Fibroblast of skin of left biceps (primary cell): ENCODE measurements at places on chromosomes 7 and 10.

DNA sequence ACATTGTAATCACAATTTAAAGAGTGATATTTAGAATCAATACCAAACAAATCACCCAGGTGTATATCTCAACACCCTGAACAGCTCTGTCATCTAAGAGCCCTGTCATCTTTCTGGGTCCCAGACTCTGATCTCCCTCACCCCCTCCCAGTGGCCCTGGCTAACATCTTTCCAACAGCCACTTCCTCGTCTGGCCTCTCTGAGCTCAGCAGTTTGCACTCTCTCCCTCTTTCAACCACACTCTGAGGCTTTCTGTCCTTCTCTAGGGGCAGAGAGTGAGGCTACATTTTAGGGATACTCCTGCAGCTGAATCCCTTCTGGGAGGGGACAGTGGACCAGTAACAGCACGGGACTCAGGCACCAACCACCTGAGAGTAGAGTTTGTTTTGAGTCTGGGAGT is 17.1 kb upstream of the PRRT4 start:
- no peak for DNase-seq

- DNase-seq, result no peak
Measured at GRCh38 chr7:107937531-107937930, 46.5 kb downstream of the DLD start.

GRCh38 chr7:15921576-15921975 is 235.1 kb upstream of the MEOX2 start:
- no peak for DNase-seq

DNA sequence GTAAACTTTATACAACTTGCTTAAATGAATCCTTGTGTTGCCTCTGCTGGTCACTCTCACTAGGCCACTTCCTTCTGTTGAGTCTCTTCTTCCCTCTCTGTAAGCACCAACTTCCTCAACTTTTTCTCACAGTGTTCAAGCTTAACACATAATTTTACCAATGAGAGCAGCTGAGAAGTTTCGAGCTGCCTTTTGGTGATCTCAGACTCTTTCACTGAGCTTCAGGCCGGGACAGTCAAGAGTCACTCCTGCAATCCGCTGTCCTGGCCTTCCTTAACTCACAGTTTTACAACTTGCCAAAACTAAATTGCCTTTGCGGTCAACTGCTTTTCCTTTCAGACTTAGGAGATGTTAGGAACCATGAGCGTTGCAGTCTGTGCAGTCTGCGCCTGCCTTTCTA is 47.4 kb downstream of the PRPF18 start:
- DNase-seq, result no peak

GRCh38 chr7:18517646-18518045 is 22.1 kb downstream of the HDAC9 start:
- no peak for DNase-seq

DNA sequence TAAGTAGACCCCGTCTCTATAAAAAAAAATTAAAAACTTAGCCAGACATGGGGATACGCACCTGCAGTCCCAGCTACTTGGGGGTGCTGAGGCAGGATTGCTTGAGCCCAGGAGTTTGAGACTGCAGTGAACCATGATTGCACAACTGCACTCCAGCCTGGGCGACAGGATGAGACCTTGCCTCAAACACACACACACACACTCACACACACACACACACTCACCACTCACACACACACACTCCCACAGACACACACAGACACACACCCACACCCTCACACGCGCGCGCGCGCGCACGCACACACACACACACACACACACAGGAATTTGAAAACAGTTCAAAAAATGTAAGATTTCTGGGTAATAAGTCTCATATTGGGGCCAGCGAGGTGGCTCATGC is 8.7 kb upstream of the GRIFIN start:
- no peak for DNase-seq

DNA sequence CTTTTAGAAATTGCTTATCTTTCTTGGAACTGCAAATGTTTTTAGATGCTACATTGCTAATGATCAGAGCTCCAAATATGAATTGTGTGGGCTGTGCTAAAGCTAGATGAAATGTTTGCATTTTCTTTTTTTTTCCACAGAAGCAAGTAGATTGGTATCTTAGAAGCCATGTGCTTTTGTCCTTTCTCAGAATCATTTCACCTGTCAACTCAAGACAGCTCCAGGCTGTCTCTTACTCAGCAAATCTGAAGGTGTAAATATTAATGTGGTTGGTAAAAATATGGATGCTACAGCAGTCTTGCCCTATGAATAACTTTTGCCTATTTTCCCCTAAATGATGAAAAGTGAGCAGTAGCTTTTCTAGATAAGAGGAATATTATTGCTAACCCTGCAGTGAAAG is 41.2 kb downstream of the AP3M1 start:
- no peak for DNase-seq

GRCh38 chr7:122750389-122750788 is 47.7 kb upstream of the RNF148 start:
- no peak for DNase-seq

- DNase-seq, result no peak
Measured at GRCh38 chr7:47581804-47582763, at the start of gene TNS3. Gene TNS3, minus strand, starts transcription at chr7:47582111. Its CDS starts 142,475 bp downstream, at chr7:47439636.

DNA sequence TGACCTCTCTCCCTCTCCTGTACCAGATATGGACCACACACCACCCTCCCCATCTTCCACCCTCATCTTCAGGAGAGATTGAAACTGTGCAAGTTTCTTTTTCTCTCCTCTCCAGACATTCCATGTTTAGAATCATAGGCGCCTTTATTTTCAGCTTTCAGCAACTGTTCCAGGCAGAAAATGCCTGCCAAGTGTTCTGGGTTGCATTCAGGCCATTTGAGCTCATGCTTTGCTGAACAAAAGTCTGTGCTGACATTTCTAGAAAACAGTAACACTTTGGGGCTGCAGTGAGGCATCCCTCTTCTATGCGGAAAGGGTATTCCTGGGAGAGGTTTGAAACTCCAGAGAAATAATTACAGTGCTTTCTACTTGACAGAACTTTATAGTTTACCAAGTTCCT is 361.7 kb downstream of the GPAM start:
- DNase-seq, result no peak

DNA sequence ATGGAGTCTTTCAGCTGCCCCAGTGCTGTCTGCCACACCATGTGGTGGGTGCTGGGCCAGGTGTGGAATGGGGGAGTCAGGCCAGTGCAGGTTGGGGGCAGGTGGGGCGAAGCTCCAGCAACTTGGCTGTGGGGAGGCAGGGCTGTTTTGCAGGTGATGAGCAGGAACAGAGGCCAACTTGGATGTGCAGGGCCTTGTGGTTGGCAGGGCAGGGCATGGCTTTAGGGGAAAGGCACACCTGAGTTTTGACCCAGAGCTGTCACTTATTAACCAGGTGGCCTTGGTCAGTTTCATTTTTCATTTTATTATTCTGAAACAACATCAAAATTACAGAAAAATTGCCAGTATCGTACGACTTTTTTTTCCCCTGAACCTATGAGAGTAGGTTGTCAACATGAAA is 1.1 kb upstream of the SFTPA2 start:
- no peak for DNase-seq

DNA sequence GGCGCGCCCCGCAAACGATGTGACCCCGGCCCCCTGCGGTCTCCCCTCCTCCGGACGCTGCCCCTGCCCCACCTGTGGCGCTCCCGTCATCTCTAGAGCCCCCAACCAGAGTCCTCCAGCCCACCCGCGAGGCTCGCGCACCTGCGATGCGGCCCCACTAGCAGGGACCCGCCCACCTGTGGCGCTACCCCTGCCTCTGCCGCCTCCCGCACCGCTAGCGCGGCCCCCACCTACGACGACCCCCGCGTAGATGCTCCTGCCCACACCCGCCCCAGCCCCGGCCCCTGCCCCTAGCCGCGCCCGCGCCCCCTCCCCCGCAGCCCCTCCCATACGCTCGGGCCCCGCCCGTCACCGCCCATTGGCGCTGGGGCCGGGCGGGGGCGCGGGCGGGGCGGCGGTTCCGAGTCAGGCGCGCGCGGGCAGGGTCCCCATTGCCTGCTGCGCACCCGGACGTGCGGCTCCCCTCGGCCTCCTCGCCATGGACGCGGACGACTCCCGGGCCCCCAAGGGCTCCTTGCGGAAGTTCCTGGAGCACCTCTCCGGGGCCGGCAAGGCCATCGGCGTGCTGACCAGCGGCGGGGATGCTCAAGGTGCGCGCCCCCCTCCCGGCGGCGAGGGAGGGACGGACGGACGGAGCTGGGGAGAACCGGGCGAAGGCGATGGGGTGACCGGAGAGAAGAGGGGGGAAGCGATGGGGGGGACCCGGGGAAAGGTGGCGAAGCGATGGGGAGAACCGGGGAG is at the start of gene PFKP:
Gene PFKP, plus strand, starts transcription at position 431 of the 741 bp plus-strand sequence. Its CDS starts 48 bp downstream, at position 479.
- DNase-seq, result no peak

GRCh38 chr10:17647326-17647725 is 3.4 kb downstream of the STAM start:
- DNase-seq, result no peak

DNA sequence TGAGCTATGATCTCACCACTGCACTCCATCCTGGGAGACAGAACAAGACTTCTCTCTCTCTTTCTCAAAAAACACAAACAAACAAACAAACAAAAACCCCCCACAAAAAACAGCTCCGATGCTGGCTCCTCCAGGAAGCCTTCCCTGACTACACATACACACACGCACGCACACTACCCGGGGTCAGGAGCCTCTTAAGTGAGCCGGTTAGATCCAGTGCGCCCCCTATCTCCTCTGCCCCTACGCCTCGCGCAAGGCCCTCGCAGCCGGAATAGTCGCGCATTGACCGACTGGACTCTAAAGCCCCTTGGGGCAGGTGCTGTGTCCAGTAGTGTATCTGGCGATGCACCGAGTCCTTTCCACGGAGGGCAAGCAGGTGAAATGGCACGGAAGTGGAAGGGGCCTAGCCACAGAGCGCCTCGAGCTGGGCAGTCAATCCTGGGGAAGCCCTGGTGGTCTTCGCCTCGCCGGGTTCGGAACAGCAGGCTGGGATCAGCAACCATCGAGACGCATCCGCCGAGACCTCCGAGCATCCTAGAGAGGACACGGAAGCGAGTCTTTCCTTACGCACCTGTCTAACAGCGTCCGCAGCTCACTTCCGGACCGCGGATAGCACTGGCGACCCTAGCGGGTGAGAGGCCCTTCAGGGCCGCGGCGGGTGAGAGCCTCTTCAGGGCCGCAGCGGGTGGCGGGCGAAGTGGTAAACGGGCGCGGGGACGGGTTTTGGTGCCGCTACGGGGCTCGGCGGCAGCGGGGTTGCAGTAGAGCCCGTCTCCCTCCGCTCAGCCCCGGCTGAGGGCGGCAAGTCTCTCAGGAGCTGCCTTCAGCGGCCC is at the start of gene ZSCAN25:
Gene ZSCAN25, plus strand, starts transcription at position 588 of the 833 bp plus-strand sequence. CDS start 2,661 bp downstream, outside the sequence.
- DNase-seq, result peak; percentile 81

DNA sequence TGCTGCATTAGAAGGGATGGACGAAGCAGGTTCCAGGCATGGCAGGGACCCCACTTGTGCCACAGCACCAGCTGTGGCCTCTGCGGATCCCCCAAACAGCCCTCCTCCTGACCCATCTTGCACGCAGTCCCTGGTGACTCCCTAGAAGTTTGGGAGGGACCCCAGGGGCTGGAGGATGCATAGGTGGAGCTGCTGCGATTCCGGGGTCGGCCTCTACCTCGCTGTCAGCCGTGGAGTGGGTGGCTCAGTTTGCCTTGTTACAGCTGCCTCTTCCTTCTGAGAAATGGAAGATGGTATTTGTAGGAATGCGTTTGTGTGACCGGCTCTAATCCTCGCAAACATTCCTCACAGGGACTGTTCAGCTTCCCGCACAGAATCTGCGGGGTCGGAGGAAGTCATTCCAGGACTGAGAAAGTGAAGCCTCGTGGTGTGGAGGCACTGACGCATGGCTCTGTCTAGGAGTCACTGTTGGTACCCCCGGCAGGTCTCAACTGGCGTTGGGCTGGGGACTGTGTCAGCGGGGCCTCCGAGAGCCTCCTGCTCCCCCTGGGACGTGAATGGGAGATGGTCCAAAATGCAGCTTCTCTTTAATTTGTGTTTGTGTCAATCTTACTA is 17.5 kb downstream of the PWWP2B start:
- no peak for DNase-seq

- DNase-seq, result no peak
Measured at GRCh38 chr7:18503126-18503866, 7.7 kb downstream of the HDAC9 start.

GRCh38 chr7:64849250-64849923 is 53.7 kb upstream of the ZNF273 start:
- no peak for DNase-seq

DNA sequence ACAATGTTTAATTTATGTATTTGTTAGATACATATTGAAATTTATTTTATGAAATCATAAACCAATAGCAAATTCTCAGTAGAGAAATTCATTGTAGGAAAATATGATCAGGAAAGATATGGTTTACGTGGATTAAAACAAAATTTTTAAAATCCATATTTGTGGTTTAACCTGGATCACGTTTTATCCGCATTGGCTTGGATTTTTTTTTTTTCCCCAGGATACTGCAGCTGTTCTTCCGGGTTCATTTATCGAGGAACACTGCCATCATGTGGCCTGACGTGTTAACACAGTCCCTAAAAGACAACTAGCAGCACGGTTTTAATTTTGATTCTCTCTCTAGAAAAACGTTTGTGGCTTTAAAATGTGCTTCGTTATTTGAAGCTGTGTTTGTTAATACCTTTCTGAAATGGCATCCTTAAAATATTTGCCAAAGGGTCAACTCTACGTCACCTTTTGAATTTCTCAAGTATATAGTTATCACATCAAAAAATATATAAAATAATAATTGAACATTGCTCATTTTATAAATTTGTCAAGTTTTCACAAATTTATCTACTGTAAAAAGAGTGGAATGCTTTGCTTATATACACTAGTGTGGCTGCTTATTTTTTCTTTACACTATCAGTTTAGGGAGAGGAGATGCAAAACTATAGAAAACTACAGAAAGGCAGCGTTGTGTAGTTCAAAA is 8.7 kb upstream of the ASB4 start:
- peak; percentile 41 for DNase-seq

DNA sequence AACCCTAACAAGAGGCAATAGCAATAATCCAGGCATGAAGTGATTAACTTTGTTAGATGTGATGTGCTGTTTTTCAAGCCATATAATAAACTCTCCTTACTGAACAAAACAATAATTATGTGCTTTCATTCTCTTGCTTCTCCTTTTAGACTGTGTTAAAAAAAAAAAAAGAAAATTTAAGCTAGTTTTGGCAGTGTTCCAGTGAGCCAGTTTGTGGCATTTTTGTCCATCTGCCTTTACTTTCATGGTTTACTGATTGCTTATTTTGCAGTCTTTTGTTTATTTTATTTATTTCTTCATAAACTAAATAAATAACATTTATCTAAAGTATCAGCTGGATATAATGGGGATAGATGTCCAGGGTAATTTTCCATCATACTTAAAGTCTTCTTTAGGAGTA is 625.3 kb downstream of the CNTNAP2 start:
- no peak for DNase-seq

GRCh38 chr7:2882111-2882510 is 38.0 kb upstream of the GNA12 start:
- no peak for DNase-seq

- DNase-seq, result no peak
Measured at GRCh38 chr10:66823301-66823700, 102.5 kb upstream of the LRRTM3 start.

- no peak for DNase-seq
Measured at GRCh38 chr7:116593359-116594075, 68.7 kb downstream of the CAV1 start.
